ENCODE measurements at places on chromosomes 1 and 21.
A peak's percentile ranks its signal among the peaks of the same experiment; 100 is the strongest.

DNA sequence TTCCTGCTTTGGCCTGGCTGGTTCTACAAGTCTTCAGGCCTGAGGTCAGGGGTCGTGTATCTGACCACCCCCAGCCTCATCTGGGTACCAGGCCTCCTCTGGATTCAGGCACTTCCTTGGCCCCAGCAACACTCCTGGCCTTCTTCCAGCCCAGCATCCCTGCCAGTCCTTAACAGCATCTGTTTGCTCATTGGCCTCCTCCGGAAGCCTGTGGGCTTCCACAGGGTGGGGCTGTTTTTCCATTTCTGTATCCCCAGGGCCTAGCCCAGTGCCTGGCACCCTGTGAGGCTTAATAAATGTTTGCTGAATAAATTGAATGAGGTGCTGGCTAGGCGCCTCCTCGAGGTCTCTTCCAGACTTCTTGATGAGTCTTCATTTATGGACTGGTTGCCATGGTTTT, 21.5 kb upstream of the GPR37L1 start:
- no peak for ATAC-seq

GRCh38 chr1:97919585-97920261, 1.1 kb downstream of the DPYD start:
- ATAC-seq: no peak

DNA sequence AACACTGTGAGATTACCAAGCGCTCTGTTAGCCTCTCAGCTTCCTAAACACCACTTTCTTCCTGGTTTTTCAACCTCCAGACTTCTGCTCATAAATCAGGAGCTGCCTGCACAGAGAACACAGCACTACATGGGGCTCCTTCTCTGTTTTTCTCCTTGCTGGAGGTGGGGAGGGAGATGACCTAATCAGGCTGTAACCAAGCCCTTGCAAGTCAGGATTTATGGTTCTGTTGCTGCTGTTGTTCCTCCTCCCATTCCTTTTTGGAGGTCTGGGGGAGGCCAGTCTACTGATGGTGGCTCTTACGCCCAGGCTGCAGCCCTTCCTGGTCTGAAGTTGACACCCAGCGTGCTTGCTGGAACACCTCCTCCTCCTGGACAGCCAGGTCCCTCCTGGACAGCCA, 80.9 kb upstream of the AJAP1 start:
- ATAC-seq: no peak

GRCh38 chr1:57122031-57122430, 156.2 kb upstream of the C8B start:
- ATAC-seq: no peak

- no peak for ATAC-seq
These were observed 34.4 kb downstream of the DIPK1A start for GRCh38 chr1:92926873-92927272.

GRCh38 chr1:17957588-17958267, 149.9 kb upstream of the IGSF21 start:
- no peak for ATAC-seq

DNA sequence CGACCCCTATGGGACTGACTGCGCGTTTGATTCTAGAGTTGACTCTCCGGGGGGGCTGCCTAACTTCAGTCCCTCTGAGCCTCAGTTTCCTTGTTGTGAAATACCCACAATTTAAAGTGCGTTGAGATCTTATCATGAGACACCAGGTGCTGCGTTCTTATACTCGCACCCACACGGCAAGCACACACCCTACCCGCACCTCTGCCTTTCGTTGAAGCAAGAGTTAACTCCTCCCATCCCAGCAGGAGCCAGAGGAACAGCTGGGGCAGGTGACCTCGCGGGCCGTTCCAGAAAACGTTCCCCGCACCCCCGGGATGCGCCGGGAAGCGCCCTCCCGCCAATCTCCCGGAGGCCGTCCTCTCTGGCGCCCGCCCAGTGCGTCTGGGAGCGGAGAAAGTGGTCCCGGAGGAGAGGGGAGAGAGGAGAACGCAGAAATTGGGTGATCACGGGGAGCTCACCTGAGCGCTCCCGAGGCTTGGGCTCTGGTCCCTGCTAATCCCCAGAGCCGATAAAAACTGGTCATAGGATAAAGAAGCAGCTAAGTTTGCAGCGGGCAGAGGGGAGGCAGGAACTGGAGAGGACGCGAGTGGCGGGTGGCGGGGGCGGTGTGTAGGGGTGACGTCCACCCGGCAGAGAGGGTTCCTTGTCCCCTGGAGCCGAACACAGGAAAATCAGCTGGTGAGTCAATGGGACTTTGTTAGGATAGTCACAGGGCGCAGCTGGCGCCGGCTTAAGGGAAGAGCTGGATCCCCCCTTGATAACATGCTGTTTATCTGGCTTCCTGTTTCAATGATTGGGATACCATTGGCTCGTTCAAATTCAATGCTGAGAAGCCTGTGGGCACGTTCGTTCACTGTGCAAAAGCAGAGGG, 869 bp downstream of the NAV1 start:
- ATAC-seq: peak; percentile 25

DNA sequence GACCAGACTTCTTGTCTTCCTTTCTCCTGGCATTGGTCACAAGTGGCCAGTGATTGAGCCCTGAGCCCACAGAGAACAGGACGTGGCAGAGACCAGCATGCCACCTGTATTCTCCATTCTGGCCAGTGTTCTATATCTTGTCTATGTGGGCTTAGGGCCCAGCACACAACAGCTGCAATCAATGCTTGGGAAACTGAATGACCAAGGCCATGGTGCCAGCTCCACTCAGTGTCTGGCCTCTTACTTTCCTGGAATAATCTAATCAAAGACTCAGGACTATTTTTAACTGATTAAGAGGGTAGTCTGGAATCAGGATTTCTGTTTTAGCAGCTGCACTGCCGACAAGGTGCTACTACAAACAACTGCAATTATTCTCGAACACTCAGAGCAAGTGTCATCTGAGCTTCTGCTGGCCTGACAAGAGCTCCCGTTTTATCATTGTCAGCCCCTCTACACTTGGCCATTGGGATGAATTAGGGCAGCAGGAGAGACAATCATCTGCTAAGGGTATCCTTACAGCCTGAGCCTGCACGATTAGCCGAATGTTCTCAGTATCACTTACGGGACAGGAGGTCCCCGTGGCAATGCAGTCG, 74.4 kb upstream of the GRIK3 start:
- ATAC-seq: no peak

GRCh38 chr1:178798232-178798861, 72.5 kb downstream of the ANGPTL1 start:
- ATAC-seq: no peak

DNA sequence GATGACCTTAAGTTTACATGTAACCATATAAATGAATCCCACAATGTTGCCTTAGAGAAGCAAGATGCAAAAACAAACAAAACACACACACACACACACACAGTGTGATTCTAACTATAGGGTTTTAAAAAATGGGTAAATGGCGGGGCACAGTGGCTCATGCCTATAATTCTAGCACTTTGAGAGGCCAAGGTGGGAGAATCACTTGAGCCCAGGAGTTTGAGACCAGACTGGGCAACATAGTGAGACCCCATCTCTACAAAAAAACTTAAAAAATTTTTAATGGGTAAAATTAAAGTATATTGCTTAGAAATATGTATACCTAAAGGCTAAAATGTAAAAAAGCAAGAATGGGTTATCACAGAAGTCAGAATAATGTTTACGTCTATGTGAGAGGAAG, 15.8 kb downstream of the KMO start:
- ATAC-seq: no peak

DNA sequence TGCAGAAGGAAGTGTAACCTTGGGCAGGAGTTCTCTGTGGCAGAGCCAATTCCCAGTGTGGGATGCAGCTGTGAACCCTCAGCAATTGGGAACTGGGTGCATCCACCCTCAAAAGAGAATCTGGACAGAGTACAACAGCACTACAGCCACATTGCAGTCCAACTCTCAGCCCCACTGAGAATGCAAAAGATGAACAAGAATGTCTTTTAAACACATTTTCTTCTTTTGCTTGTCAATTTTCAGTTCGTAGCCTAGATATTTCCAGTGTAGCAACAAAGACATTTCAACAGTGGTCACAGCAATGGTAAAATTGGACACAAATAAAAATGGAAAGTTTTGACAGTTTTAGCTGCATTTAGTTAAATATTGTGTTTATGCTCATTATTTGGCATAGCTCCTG, 114.0 kb upstream of the APP start:
- no peak for ATAC-seq

GRCh38 chr1:73593804-73594203, 604.2 kb downstream of the LRRIQ3 start:
- no peak for ATAC-seq

- ATAC-seq: no peak
These were observed 7.6 kb upstream of the MX1 start for GRCh38 chr21:41418393-41418792.

DNA sequence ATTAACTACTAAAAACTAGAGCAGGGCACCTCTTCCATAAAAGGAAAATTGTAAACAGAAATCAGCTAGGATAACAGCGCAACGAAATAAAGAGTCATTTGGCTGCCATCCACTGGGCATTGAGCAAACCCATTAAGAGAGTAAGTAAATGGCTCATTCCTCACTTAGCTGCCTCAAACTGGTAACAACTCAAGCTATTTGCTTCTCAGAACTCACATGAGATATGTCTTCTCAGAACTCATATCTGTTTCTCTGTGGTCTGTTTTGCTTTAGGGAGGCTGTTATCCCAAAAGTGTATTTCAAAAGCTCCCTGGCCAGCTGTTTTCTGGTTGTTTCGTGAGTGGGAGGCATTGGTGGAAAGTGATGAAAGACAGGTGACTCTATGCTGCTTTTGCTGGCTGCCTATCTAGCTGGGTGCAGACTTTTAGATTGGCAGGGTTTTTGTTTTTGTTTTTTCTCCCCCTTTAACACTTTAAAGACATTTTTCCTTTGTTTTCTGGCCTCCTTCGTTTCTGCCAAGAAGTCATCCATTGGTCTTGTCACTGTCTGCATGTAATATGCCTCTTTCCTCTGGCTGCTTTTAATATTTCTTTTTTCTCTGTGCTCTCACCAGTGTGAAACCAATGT, 269.2 kb upstream of the RGS18 start:
- ATAC-seq: no peak

DNA sequence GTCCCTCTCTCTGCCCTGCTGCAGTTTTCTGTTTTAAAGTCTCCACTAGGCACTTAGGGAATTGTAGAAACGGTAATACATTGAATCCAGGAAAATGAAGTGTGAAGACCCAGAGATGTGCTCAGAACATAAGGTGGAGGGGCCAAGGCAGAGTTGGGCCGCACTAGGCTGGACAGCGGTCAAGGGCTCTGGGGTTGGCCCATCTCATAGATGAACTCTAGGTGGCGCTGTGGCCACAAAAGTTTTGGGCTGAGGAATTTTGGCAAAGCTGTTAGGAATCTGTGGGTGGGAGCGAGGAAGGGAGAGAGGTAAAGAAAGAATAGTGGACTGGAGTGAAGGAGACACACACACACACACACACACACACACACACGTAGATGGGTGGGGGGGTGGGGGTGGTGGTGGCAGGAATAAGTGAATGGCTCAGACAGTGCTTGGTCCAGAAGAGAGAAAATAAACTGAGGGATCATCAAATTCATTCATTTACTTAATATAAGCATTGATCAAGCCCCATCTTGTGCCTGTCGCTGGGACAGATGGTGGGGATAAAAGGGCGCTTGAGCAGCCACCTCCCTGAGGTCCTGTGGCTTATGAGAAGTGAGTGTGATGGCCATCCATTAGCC, 258.5 kb downstream of the TRABD2B start:
- no peak for ATAC-seq

- ATAC-seq: no peak
These were observed 2.2 kb upstream of the ZBTB7B start for GRCh38 chr1:155000411-155000725.

GRCh38 chr21:37463083-37463801, 96.7 kb downstream of the DYRK1A start:
- ATAC-seq: peak; percentile 73

DNA sequence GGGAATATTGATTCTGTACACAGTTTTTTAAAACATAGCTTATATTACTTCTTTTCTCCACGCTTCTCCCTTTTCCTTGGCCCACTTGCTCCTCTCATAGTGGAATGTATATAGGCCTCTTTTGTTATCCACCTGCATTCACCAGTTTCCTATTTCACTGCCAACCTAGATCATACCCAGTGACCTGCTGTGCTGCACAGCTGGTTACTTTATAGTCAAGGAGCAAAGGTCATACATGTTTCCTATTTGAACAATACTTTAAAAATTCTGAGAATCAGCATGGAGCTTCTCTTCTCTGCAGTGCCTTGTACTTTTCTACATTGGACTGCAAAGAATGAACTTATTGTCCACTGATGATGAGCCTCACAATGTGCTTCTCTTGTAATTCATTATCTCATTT, 4.3 kb upstream of the SLC35D1 start:
- no peak for ATAC-seq

DNA sequence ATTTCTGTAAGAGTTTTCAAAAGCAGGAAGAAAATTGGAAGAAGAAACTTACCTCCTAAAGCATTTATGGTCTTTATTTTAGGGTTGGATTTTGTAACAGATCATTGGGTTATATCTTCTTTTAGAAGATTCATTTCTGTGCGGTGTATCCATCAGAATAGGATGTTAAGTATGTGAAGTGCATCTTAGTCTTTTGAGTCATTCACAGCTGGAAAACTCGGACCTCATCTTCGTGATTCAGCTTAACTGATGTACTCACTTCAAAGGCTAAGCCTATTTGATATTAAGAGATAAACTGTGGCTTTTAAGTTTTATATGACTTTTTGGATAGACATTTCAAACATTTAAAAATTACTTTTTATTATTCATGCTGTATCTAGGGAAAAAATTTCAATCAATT, 56.3 kb downstream of the GIPC2 start:
- ATAC-seq: no peak

DNA sequence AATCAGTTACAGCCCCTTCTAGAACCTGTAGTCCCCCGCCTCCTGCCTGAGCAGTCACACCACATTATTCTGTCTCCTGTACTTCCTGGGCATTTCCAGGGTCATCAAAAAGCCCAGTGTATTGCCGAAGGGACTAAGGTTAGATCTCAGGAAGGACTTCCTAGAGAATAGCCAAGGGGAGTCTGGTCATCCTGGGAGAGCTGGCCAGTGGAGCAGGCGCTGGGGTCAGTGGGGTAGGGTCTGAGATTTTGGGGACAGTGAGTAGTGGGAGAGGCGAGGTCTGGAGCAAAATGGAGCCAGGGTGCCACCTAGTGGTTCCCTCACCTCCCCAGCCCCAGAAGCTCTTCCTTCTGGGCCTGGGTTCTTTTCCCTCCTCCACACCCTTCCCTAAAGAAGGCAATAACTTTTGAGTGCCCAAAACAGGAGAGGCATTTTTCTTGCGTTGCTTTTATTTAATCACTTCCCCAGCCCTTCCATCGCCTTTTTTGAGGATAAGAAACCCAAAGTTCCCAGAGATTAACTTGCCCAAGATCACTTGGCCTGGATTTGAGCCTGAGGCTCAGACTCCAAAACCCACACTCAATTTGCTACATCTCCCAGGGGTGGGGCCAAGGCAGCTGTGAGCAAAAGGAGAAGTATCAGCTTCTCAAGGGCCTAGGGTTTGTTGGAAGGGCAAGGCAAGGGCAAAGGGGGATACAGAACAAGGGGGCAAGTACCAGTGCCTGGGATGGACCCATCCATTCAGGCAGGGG, 7.3 kb upstream of the PMVK start:
- peak; percentile 45 for ATAC-seq

GRCh38 chr1:224435318-224435763, 744 bp upstream of the WDR26 start:
- ATAC-seq: peak; percentile 43

- ATAC-seq: peak; percentile 43
These were observed 256.5 kb upstream of the TMEM51 start for GRCh38 chr1:14897080-14897449.

All from activated T-helper 17 cell treated with anti-CD3 and anti-CD28 coated beads, Interleukin-2, amount 50 U/mL, for 72 hours (primary cell).